ENCODE measurements at places on chromosomes 7 and 10.
A peak's percentile ranks its signal among the peaks of the same experiment; 100 is the strongest.

- no peak for DNase-seq
These were observed 587.5 kb downstream of the PTPRN2 start for GRCh38 chr7:158000160-158000559.

GRCh38 chr10:14244801-14245211, 85.9 kb downstream of the FRMD4A start:
- DNase-seq, result no peak

- no peak for DNase-seq
These were observed 104.7 kb upstream of the PCGF5 start for GRCh38 chr10:91115618-91116390.

DNA sequence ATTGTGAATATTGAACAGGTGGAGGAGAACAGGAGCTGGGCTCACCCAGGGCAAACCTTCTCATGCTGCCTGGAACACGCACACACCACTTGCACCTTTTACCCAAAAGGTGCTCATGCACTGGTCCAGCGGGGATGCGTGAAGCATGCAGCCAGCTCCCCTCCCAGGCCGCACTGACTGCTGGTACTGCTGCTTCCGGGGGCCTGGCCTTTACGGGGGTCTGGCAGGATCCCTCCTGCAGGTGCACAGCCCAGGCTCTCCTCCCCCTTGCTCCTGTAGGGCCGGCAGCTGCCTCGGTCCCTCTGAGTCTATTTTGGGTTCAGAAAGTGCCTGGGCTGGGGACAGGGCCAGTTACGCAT, 221.7 kb downstream of the DNAJB6 start:
- DNase-seq, result no peak

DNA sequence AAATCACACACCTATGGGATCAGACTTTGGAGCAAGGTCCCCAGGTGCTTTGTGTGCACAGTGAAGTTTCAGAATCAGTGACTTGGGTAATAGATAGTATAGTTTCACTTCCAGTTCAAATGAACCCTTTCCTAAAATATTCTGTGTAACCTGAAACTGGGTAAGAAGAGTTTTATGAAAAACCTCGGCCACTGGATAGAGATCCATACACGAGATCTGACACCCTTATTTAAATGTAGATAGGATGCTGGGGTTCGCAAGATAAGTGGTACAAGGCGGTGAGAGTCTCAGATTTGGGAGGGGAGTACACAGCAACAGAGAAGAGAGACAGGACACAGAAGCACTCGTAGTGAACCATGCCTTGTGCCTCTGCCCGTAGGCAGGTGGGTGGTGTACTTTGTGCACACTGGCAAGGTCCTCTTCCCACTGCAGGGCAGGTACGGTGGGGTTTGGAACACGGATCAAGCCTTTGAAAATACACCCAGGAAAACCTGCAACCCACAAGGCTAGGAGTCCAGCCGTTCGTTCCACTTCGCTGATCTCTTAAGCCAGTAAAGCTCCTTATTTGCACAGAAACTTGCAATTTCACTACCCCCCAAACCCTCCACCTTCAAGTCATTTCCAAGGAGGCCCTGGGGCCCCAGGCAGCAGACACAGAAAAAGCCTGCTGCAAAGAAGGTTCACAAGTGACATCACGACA, 162.8 kb downstream of the USP6NL start:
- no peak for DNase-seq

- peak; percentile 68 for DNase-seq
These were observed 125.7 kb upstream of the ZNF438 start for GRCh38 chr10:31157123-31158010.

- DNase-seq, result no peak
These were observed 10.1 kb upstream of the HPS1 start for GRCh38 chr10:98456686-98457482.

DNA sequence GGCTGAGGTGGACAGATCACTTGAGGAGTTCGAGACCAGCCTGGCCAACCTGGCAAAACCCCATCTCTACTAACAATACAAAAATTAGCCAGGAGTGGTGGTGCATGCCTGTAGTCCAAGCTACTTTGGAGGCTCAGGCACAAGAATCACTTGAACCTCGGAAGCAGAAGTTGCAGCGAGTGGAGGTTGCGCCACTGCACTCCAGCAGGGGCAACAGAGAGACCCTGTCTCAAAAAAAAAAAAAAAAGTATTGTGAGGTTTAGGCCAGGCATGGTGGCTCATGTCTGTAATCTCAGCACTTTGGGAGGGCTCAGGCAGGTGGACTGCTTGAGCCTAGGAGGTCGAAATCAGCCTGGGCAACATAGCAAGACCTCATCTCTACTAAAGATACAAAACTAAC, 16.0 kb downstream of the TET1 start:
- DNase-seq, result no peak

GRCh38 chr10:11236234-11236633, 218.6 kb downstream of the CELF2 start:
- no peak for DNase-seq

DNA sequence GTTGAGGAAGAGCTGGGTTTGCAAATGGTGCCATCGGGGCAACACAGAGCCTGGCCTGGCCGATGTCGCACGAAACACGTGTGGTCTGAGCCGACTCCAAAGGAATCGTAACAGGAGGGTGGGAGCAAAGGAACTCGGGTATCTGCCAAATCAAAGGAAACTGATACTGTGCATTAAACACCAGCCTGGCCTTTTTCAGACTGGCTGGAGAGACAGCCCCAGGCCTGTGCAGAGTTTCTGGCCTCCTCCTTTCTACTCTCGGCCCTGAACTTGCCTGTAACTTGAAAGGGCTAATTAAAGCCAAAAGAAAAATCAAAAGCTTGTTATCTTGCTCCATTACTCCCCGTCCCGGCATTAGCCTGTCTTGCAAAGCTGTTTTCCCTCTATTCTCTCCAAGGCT, 71.4 kb downstream of the PLXNA4 start:
- DNase-seq, result no peak

DNA sequence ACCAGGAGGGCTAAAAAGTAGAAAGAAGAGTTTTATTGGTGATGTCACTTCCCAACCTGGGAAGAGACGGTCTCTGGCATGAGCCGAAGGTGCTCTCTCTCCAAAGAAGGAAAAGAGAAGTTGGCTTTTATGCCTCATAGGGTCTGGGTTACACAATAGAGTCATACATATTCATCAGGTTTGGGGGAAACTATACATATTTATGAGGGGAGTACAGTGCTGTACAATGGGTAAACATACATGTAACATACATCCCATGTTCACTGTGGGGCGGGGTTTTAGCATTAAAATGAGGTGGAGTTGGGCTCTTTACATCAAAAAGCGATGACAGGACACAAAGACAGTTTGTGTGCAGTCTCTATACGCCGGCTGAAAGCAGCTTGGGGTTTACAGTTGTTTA, 701.7 kb downstream of the TYW1 start:
- no peak for DNase-seq

- no peak for DNase-seq
These were observed 60.2 kb downstream of the PLPP4 start for GRCh38 chr10:120517196-120517595.

DNA sequence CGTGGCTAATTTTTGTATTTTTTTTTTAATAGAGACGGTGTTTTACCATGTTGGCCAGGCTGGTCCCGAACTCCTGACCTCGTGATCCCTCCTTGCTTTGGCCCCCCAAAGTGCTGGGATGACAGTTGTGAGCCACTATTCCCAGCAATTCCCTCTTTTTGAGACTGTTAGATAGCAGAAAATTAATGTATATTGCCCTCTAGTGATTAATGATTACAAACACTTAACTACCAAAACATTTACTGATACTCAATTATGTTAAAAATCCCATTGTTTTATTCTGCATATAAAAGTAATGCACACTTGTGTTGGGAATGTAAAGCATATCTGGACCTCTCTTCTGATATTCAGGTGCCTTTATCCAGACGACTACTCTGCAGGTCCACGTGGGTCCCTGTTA, 41.2 kb upstream of the COBL start:
- DNase-seq, result no peak

- DNase-seq, result no peak
These were observed 103.8 kb upstream of the APBB1IP start for GRCh38 chr10:26334232-26334931.

GRCh38 chr7:158369290-158369689, 218.3 kb downstream of the PTPRN2 start:
- DNase-seq, result no peak

DNA sequence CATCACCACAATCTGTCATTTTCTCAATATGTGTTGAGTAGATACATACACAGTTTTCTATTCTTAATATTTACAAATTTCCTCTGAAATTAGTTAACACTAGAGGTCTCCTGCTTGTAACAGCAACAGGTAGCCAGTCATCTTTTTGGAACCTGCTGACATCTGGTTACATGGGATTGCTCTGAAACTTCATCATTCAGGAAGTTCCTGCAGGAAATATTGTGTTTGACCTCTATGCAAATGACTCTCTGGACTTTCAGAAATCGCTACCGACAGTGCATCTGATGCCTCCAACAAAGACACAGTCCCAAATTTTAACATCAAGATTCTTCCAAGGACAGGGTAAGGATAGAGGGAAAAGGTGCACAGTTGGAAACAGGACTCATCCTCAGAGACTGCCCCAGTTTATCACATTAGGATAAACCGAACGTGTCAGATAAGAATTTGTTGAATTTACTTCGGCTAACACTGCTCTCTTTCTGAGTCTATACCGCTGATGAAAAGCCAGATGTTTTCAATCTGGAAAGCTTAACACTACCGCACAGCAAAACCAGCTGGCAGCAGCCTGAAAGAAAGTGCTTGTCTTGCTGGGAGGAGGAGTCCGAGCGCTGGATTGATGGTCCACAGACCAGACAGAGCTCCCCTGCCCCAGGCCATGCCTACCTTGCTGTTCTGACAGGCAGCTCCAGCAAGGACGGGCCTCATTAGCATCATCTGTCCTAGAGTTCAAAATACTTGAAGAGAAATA, 633.4 kb downstream of the PARD3 start:
- DNase-seq, result no peak

DNA sequence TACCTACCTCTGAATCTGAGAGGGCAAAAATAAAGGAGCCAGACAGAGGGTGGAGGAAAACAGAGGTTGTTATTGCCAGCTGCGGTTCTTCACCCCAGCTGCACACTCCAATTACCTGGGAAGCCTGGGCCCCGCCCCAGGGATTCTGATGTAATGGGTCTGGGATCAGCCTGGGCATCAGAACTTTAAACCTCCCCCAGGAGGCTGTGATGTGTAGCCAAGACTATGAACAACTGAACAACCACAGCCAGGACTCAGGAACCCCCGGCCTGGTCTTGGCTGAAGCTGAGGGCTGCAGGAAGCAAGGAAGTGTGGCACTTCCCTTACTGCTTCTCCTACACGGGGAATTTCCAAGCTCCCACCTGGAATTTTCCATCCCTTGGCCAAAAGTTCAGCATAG, 89.3 kb downstream of the HIP1 start:
- DNase-seq, result no peak

GRCh38 chr10:78934994-78935602, 133.7 kb upstream of the ZMIZ1 start:
- DNase-seq, result no peak

DNA sequence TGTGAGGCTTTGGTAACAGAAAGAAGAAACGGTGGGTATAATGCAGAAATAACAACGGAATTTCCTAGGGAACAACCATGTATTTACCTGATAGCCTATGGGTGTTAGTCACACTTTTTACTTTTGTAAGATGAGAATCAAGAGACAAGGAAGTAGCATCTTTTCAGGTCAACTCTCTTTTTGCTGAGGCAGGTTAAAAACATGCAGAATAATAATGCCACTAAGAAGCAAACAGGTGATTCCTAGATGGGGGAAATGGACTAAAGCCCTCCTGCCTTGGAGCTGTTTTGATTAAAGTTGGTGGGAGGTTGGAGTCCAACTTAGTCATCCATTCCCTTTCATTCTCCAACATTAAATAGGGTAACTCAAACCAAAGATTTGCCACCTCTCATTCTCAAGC, 2.0 kb upstream of the COL28A1 start:
- no peak for DNase-seq

DNA sequence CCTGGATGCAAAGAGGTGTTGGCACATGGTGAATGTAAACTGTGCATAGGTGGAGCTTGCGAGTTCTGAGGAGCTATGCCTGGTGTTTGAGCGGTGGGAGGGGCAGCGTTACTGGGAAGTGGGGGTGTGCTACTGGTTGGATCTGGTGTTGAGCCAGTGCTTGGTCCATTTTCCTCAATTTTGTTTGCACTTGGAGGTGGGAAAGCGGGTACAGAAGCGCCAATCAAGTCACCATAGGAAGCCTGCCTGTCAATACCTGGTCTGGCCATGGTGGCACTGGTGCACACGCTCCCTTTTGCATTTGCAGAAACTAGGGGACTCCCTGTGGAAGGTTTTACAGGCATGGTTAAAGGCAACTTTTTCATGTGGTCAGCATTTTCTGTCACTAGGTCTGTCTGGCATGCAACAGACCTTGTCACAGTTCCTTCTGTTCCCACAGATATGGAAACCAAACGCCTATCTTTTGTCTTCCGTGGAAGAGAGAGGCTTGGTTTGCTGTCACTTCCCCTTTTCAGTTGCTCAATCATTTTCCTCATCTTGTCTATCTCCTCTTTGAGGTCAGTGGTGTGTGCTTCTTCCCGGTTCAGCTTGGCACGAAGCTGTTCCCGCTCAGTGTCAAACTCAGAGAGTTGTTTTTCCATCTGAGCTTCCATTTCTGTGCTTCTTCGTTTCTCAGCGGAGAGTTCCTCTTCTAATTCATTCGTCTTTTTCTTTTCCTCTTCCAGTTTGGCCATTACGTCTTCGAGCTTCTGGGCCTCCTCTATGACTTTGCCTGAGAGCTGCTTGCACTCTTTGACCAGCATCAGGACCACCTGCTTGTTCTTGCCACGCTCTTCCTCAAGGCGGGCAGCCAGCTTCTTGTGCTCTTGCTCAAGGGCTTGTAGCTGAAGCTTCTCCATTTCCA, 81.1 kb downstream of the CTTNBP2 start:
- no peak for DNase-seq

GRCh38 chr7:138089080-138089901, 13.0 kb downstream of the AKR1D1 start:
- DNase-seq, result no peak

DNA sequence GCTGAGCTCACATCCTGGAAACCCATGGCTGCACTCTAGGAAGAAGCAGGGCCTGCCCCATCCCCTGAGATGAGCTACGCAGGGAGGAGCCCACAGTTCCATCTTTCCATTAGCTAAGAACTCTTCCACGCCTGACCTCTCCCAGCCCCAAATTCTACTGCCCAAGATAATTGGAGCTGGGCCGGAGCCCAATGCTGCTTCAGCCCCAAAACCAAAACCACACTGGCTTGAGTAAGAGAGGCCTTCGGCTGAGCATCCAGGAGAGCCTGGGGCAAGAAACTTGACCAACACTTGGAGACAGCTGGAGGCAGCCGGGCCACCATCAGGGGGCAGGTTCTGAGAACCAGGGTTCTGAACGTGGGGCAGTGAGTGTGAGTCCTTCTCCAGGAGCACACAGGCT, 116.1 kb upstream of the ZMIZ1 start:
- DNase-seq, result peak; percentile 56

GRCh38 chr10:8112230-8112905, 57.9 kb downstream of the GATA3 start:
- DNase-seq, result no peak
